CD4-positive, alpha-beta T cell treated with Interferon gamma for 1 hour (primary cell): ENCODE measurements at places on chromosomes 6 and 20.

DNA sequence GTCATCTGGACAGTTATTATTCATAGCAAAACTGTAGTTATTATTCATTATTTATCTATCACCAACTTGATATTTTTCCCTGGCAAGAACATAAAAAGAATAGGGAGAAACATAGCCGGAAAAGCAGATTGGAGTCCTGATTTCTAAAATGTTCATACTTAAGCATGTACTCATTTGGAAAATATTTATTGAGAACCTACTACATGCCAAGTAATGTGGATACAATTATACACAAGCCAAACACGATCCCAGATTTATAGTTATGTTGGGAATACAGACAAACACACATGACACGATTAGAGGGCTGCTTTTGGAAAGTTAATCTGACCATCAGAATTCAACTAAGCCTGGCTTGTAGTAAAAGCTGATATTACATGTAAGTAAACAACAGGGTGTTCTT, 30.7 kb downstream of the ARHGAP18 start:
- DNase-seq, result no peak

GRCh38 chr20:56461576-56461975, 6.9 kb upstream of the RTF2 start:
- no peak for DNase-seq

DNA sequence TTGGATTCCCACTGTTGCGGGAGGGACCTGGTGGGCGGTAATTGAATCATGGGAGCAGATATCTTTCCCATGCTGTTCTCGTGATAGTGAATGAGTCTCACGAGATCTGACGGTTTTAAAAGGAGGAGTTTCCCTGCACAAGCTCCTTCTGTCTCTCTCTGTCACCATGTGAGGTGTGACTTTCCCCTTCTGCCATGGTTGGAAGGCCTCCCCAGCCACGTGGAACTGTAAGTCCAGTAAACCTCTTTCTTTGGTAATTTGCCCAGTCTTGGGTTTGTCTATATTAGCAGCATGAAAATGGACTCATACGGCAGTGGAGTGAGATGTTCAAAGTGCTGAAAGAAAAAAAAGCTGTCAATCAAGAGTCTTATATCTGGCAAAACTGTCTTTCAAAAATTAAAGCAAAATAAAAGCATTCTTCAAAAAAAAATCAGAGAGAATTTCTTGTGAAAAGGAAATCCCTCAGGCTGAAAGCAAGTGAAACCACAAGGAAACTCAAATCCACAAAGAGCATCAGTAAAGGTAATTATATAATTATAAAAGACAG, 15.5 kb upstream of the KIF25 start:
- no peak for DNase-seq

DNA sequence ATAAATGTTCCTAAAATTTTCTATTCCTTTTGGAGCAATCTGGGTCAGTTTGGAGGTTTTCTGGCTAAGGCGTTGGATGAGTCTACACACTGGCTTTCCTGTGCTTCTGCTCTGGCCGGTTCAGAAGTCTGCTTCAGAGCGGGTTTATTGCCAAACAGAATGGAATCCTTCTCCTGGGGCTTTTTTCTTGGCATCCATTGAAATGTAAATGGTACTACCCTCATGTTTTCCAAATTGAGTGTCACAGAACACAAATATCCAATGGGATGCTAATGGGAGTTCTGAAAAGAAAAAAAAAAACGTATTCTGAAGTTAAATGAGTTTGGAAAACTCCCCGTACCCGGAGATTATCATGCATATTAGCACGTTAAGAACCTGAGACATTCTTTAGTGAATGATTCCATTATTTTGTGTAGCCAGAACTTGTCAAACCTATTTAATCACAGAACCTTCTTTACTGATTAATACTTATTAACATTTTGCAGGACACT, 930.3 kb downstream of the QKI start:
- no peak for DNase-seq

DNA sequence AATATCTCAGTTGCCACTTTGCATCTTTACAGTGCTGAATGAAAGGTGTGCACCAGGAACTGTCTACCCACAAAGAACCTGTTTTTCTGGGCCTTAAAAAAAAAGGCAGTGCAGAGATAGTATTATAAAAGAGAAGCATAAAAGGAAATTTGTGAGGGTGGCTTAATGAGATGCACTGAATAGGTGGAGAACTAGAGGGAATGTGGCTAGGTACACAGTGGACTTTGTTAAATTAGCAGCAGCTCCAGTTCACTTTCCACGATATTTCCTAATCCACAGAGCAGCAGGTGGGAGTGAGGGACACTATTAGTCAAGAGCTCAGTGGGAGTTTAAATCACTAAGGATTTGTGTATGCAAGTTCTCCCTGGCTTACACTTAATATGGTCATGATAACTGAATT, 38.8 kb downstream of the MAP7 start:
- no peak for DNase-seq

DNA sequence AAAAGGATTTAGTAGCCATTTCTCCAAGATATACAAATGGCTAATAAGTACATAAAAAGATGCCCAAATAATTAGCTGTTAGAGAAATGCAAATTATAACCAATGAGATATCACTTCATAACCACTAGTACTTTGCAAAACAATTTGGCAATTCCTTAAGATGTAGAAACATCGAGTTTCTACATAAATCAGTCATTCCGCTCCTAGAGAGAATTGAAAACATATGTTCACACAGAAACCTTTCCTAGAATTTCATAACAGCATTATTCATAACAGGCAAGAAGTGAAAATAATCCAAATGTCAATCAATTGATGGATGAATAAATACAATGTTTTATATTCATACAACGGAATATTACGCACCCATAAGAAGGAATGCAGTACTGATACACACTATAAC, 20.5 kb upstream of the NT5E start:
- DNase-seq, result no peak

DNA sequence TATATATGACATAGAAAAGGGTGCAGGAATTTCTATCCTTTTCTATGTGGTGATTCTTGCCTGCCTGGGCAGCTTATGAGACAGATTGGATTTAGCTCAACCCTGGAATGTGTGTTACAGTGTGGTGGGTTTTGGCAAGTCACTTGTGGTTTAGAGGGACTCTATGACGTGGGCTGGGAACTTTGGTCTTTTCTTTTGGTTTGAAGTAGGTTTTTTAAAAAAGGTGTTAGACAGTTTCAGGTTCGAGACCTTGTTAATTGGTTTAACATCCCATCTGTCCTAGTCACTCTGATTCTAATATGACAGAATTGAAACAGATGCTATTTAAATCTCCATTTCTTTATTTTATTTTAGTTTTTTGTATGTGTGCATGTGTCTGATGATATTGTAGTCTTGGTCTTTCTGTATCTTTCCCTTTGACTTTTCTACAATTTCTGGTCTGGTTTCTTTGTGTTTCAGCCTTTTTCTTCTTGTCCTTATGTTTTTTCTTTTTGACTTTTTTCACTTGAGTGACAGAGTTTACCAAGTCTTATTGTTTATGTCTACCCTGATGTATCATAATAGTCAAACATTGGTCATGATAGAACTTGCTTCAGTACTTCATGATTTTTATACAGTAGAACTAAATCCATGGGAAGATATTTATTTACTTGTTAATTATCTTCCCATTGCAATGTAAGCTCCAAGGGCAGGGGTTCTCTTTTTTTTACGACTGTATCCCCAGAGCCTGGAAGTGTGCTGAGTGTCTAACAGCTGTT, 174.3 kb downstream of the CDKAL1 start:
- DNase-seq, result no peak

DNA sequence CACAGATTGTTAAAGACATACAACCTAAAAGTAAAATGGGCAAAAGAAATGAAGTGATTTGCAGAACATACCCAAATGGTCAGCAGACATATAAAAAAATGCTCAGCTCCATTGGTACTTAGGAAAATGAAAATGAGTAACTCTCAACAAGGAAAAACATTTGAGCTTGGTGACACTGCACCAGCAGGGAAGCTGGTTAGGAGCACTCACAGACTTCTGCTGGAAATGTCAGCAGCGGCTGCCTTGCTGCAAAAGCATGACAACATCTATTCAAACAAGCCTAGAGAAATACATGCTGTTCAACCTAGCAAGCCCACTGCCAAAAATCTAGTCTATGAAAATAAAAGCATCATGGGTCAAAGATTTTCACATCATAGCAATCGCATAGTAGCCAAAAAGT, 99.0 kb upstream of the FOXQ1 start:
- no peak for DNase-seq

- no peak for DNase-seq
Measured at GRCh38 chr6:110864824-110865223, 9.8 kb upstream of the AMD1 start.

- DNase-seq, result peak; percentile 48
Measured at GRCh38 chr6:110944681-110945151, 13.8 kb upstream of the GTF3C6 start.

- DNase-seq, result no peak
Measured at GRCh38 chr6:53635322-53635721, 30.2 kb downstream of the KLHL31 start.

- no peak for DNase-seq
Measured at GRCh38 chr20:62141397-62142251, 1.6 kb downstream of the PSMA7 start.

DNA sequence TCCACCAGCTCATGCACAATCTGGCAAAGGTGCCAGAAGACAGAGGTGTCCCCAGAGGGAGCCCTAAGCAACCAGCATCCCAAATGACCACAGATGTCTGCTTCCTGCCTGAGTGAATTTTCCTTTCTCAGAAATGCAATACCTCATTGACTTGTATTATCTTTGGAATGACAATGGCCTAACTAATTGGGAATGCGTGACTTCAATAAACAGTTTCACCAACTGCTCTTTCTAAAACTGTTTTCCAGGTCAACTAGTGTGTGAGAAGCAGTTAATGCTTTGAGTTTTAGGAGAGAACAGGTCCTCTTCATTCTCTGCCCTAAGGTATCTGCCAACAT, 108.9 kb upstream of the SNX9 start:
- no peak for DNase-seq

- DNase-seq, result no peak
Measured at GRCh38 chr6:48747040-48747439, 636.0 kb upstream of the PTCHD4 start.

GRCh38 chr6:31265926-31266325, 6.0 kb downstream of the HLA-C start:
- DNase-seq, result no peak

- no peak for DNase-seq
Measured at GRCh38 chr6:81744131-81744530, 8.3 kb downstream of the TENT5A start.
